ENCODE measurements at places on chromosomes 2 and 18. TPM values are rescaled to one million over a fixed set of nuclear protein-coding genes. Genes with fewer than 3 reads are reported as not detected.

DNA sequence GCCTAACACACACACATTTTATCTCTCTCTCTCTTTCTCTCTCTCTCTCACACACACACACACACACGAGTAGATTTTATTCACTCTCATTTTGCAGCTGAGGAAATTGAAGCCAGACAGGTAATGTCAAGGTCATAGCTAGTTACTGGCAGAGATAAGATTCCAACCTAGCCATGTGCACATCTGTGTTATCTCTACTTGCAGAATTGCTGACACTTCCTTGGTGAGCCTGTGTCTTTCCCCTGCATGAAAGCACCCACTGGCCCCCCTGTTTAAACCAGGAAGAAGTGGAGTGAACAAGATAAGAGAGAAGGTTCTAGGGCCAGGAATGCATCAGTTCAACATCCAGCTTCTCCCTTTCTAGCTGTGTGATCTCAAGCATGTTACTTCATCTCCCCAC lies 423.7 kb downstream of the TXNL1 start:
- DNase-seq = no peak

LRPPRC gene
- total RNA-seq = 91.2 TPM

GRCh38 chr2:152344579-152345195 lies 9.7 kb downstream of the FMNL2 start:
- DNase-seq = no peak

CRYGD gene
- not detected for total RNA-seq

INHBB gene
- total RNA-seq = not detected

ADRA2B gene
- total RNA-seq = not detected

IL36B gene
- not detected for total RNA-seq

DNA sequence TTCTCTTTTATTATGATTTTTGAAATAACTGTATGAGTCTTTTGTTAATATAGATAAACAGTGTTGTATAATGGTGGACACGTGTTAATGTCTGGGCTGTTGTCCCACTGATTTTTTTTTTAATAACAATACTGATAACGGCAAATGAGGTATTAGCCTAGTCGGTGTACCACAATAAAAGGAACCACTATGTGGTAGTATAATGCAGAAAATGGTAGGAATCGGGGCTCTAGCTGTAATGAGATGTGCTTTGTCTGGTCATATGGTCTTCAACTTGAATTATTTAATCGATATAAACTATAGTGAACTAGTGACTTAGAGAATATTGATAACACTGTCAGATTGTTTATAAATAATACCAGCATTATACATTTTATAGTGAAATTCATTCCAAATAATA lies 517.9 kb upstream of the SPHKAP start:
- no peak for DNase-seq

DNA sequence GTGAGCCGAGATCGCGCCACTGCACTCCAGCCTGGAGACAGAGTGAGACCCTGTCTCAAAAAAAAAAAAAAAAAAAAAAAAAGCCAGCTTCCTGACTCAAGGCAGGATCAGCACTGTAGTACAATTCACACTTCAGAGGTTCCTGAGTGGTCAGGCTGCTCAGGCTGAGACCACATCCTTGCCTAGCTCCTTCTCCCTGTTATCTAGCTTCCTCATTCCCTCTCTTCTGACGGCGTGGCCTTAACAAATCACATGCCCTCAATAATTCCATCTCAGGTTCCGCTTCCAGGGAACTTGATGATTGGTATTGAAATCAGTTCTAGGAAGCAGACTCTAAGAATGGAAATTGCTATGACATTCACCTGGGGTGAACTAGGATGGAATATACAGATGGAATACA lies 29.8 kb upstream of the KDM3A start:
- DNase-seq = no peak
